ENCODE measurements at places on chromosomes 5 and 9.

- no peak for DNase-seq
Measured at GRCh38 chr5:107517185-107518033, 153.3 kb downstream of the EFNA5 start.

GRCh38 chr9:70407081-70407503 lies 7.4 kb downstream of the KLF9 start:
- no peak for DNase-seq

- no peak for DNase-seq
Measured at GRCh38 chr5:37552770-37553719, 173.9 kb downstream of the WDR70 start.

DNA sequence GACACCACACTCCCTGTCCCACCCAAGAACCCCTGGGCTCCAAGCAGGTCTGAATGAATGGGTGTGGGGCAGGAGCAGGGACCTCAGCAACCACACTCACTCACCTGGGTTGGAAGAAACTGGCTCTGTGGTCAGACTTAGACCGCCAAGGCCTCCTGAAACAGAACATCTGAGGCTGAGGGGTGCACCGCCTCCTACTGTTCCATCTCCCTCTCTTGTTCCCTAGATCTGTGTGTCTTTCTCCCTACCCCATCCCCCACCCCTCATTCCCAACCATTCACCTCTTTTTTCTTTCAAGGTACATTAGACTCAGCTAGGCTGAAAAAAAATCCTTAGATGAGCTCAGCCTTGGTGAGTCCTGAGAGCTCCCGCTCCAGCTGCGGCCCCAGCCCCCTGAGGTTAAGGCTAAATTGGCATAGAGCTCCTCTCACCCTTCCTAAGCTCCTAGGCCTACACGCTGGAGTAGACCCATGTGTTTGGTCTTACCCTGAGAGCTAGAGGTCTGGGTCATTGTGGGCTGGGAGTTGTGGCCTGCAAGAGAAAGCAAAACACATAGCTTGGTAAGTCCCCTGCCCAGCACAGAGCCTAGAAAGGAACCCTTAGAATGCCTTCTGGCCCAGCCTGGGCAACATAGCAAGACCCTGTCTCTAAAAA lies 4.8 kb downstream of the ECSCR start:
- DNase-seq = no peak

GRCh38 chr5:108858959-108859358 lies 111.3 kb downstream of the FER start:
- DNase-seq = no peak

All from C1 segment of cervical spinal cord (tissue), 14 donors.